ENCODE measurements at places on chromosomes 2 and 18.

GRCh38 chr2:190409616-190410015 lies 1.5 kb downstream of the MFSD6 start:
- no peak for DNase-seq

DNA sequence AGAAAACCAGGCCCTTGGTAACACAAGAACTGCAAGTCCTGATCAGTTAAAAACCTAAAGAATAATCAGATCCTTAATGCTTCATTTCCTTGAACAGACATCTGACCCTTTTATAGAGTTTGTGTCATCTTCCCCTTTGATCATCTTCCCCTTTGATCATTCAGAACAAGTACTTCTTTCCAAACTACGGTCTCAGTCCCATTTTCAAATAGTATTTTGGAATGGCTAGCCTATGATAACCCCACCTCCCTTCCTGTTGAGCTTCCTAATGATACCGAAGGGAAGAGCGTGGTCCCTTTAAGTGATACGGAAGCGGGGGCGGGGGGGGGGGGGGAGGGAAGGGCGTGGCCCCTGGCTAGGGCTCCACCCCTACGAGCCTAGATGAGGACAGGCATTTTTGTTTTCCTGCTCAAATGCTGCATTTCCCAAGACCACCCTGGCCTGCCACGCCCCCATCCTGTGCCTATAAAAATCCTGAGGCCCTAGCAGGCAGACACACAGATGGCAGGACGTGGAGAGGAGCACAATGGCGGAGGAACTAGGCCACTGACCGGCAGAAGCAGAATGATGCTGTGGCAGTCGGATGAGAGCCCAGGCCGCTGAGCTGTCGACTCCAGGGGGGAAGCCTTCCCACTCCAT lies 24.1 kb upstream of the CHRNA1 start:
- peak; percentile 66 for DNase-seq

DNA sequence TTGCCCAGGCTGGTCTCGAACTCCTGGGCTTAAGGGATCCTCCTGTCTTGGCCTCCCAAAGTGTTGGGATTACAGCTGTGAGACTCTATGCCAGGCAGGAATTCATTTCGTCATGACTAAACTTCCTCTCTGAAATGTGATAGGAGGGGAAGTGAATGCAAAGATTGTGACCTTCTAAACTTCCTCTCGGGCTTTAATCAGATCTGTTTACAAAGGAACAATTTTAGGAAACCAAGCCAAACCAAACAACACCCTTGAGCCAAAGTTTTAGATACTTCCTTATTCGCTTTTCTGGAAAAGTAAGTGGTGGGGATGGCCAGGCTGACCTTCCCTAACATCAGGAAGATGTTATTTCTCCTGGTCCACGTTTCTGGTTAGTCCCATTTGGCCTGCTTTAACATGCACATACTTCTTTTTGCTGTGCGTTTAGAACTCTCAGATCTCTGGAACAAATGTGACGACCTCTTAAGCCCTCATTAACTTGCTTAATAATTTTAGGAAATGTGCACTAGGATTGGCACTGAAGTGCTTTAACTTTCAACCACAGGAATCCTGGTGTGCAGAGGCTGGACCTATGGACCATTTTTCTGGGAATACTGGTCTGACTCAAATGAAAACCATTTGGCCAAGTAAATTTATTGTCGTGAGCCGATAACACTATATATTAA lies 33.2 kb upstream of the YES1 start:
- DNase-seq = peak; percentile 74

DNA sequence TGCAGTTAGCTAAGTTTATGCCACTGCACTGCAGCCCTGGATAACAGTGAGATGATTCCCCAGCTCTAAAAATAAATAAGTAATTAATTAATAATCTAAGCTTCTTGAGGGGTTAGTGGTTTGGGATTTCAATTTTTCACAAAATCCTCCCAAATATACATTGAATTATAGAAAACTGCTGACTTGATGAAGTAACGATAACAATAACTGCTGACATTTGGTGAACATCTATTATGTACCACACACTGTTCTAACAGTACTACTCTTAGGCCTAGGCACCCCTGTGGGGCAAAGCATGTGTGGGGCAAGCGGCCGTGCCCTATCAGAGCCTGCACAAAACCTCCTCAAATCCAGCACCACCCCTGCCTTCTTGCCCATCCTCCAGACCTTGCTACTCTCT lies 245.8 kb upstream of the EPHA4 start:
- no peak for DNase-seq

- DNase-seq = peak; percentile 27
Measured at GRCh38 chr2:39127973-39128372, 7.1 kb upstream of the SOS1 start.

- no peak for DNase-seq
Measured at GRCh38 chr18:22193466-22193865, 24.1 kb downstream of the GATA6 start.

DNA sequence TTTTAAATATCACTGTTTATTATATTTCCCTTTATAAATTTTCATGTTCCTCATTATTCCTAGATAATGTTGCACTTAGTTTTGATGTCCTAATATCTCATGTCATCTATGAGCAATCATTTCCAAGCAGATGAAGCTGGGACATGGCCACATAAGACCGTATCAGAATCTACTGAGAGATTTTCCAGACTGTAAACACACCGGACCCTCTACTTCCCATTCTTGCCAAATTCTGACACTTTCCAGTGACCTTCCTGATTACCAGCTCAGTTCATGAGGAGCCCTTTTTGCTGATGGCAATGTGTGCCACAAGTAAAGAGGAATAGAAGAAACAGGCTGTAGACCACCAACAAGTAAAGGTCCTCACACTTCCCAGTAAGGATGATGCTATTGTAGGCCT lies 20.3 kb upstream of the PDE1A start:
- no peak for DNase-seq

DNA sequence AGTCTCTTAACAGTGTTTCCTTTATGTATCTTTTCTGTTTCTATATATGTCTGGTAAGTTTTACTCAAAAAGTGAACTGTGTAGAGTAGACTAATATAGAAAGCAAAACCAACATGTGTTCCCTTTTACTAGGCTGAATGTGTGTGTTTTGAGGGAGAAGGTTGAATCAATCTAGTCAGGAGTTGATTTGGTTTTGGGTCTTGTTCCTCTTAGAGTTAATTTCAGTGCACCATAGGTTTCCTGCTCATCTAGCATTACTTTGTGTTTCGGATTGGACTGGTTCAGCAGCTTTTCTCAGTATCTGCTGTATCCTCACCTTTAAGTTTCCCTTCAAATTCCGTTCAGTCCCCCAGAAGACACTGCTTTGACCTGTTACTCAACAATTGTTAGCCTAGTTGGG lies 52.0 kb upstream of the TRIM43 start:
- DNase-seq = no peak

DNA sequence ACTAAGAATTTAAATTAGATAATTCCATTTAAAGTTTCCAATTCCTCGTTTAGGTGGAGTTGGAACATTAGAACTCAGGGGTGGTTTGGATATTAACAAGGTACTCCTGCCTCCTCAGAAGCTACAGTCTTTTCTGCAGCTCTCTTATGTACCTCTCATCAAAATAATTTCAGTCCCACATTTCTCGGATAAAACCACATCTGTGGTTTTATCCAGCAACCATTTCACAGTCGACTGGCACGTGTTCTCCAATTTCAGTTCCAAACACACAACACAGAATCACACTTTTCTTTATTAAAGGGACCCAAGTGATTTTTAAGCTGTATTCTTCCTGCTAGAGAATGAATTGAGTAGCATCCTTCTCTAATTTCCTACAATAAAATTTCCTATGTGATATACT lies 22.7 kb upstream of the NFU1 start:
- DNase-seq = no peak

- no peak for DNase-seq
Measured at GRCh38 chr2:234164493-234165413, 114.3 kb downstream of the SPP2 start.

- no peak for DNase-seq
Measured at GRCh38 chr2:187194049-187194448, 254.0 kb downstream of the CALCRL start.

- no peak for DNase-seq
Measured at GRCh38 chr2:118835746-118836410, 11.6 kb downstream of the EN1 start.

DNA sequence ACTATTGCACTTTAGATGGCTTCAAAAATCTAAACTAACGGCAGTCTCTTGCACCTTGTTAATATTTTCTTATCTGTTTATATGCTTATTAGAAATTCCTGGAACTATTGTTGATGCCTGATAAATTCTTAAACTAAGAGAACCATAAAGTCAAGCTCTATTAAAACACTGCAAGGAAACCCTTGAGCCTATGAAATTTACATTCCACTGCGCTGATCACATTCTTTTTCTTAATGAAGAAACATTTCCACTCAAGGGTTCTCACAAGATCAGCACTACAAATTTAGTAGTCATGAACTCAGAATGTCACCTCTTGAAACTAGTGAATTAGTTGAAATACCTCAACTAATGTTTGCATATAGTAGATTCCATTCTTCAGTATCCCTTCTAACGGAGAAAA lies 331.8 kb upstream of the SLC8A1 start:
- DNase-seq = peak; percentile 5

DNA sequence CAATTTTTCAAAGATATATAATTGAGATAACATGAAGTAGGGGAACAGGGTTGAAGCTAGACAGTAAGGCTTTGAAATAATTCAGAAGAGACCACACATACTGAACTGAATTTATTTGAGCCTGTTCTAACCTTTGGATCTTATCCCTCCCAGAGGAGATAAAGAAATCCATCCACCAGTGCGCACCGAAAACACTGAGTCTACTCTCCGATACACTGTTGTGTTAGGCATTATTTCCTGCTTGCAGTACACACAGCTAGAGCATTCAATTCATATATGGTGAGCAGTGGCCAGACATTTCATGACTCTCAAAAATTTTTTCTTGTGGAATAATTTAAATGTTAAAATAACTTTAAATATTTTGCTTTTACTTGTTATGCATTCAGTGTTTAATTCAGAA lies 342.7 kb downstream of the GPD2 start:
- no peak for DNase-seq

GRCh38 chr2:197862246-197862955 lies 58.0 kb downstream of the PLCL1 start:
- no peak for DNase-seq

GRCh38 chr2:72145658-72146329 lies 1.9 kb downstream of the CYP26B1 start:
- DNase-seq = no peak

DNA sequence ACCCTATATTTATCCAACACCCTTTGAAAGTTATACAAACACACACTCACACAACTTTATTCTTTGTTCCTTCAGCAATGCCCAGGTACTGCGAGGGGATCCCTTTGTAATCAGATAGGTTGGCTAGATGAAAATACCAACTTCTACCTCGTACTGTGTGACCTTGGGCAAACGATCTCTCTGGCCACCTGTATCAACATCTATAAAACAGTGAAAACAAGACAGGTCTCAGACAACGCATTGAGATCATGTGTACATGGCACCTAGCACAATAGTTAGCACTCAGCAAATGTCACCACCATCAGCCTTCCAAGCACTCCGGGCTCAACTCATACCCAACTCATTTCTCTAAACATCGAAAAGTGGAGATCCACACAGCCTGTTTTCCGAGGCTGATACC lies 118.4 kb upstream of the PPP1CB start:
- no peak for DNase-seq

DNA sequence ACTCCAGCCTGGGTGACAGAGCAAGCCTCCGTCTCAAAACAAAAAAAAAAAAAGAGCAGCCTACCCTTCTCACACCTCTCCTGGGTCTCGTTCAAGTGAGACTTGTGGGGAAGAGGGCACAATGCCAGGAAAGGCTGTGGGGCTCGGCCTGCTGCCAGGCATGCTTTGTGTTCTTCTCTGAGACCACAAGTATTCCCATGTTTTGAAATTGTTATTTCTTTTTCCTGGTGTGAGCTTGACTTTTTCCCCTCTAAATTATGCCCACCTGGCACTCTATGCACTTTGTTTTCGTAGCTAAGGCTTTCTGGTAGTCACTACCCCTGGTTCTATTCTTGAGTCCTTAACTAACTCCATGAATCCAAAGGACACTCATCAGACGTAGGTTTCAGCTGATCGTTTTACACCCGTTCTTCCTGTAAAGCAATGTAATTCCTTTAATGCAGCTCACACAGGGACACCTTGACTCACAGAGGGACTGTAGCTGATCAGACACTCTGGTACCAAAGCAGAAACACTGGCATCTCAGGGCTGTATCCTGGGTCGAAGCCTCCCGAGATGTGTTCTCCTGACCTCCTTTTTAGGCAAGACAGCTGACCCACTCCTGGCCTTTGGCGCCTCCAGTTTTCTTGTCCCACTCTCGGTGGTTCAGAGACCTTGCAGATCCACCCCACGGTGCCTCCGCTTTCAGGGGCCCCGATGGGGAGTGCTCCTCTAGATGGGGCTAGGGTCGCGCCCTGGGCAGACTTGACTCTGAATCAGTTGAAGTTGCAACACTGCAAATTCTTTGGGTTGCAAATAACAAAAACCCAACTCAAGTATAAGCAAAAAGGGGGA lies 193.3 kb upstream of the AGAP1 start:
- peak; percentile 84 for DNase-seq

DNA sequence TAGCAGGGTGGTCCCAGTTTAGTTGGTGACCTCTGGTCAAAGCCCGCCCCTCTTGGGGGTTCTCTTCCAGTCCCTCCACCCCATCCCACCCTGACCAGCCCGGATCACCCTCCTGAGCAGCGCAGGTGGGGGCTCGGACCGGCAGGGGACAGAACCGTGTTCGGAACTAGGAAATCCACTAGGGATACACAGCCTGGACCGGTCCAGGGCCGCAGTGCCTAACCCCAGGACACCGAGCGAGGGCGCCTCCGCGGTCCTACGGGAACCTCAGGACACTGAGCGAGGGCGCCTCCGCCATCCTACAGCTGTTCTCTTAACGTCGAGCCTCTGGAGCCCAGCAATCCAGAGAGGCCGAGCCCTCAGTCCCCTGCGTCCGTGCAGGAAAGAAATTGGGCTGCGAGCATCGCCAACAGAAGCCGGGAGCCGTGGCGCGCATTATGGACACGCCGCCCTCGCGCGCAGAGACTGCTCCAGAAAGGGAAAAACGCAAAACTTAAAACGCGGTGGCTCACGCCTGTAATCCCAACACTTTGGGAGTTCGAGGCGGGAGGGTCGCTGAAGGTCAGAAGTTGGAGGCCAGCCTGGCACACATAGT lies 8.5 kb downstream of the RAX start:
- DNase-seq = no peak

- peak; percentile 85 for DNase-seq
Measured at GRCh38 chr18:1020731-1021344, 116.2 kb downstream of the ADCYAP1 start.

- DNase-seq = peak; percentile 43
Measured at GRCh38 chr2:234368861-234369261, 128.0 kb downstream of the ARL4C start.
